ENCODE measurements at places on chromosomes 6 and 20. TPM values are rescaled to one million over a fixed set of nuclear protein-coding genes. Genes with fewer than 3 reads are reported as not detected.

DNA sequence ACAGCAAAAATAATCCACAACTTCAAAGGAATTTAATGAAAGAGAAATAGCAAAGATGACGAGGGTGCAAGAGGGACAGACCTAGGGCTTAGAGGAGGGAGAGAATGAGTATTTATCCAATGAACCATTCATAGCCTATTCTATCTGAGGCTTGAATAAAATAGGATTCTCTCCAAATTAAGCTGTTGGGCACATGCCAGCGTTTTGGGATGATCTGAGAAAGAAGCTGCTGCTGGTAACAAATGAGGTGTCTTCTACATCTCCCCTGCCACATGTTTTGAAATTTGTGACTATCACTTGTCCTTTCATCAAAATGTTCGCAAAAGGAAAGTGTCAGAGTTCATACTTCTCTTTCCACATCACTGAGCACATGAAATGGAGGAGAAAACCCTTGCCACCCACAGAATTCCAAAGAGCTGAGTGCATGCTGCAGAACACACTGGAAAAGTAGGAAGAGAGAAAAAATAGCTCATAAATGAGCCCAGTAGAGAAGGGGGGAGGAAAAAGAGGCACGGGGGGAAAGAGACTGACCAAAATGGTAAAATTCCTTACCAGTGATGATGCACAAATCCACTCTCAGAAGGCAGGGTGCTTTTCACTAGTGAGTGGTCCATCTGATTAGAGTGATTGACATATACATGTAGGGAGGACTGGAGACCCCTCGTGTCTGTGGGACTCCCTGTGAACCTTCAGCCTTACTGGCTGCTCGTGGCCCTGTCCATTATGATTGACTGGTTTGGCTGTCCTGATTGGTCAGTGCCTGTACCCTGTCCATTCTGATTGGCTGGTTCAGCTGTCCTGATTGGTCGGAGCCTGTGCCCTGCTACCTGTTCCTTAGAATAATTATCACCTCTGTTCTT, 180.5 kb downstream of the OGFRL1 start:
- no peaks in the 10 kb centered on the region for H3K36me3 ChIP-seq
- H3K4me1 ChIP-seq: peaks cover 4% of the 10 kb centered on the region
- H3K27ac ChIP-seq: no peak overlapping the region
- H3K27me3 ChIP-seq: no peaks in the 10 kb centered on the region
- no peak overlapping the region for H3K4me3 ChIP-seq
- no peak for DNase-seq

ENPP4 gene
- 21.9 TPM for total RNA-seq

SIRT5 gene
- total RNA-seq: 58.0 TPM

DNA sequence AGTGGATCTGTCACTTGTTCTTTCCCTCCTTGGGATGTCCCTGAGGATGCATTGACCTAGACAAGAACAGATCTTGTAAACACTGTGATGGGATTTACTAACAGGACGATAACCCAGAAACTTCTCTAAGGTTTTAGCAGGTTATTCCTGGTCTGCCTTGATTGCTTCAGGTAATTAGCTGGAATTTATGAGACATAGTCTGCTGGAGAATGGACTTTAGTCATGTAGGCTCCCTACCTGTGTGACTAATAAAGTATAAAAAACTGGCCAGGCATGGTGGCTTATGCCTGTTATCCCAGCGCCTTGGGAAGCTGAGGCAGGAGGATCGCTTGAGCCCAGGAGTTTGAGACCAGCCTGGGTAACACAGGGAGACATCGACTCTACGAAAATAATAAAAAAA, 96.1 kb downstream of the PAK5 start:
- no peaks in the 10 kb centered on the region for H3K36me3 ChIP-seq
- H3K27ac ChIP-seq: no peak overlapping the region
- no peak for DNase-seq
- H3K4me3 ChIP-seq: no peak overlapping the region

DNA sequence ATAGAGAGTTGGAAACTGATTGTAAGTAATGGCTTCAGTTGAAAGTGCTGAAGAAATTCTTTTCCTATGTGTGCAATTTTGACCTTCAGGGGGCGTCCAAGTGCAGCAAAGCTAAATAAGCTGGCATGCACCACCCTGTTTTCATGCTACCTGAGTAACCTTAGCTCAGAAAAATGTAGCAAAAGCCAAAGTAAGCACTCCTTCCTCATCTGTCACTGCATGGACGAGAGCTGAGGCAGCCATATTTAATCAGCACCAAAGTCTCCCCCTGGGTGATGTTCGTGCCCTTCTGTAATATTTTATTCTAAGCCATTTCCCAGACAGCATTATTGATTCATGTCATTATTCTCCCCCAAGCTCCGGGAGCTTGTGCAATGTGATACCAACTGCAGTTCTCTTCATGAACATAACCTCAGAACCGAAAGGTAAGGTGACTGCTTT, 123.1 kb downstream of the RPS12 start:
- H3K4me3 ChIP-seq: no peak overlapping the region
- no peaks in the 10 kb centered on the region for H3K36me3 ChIP-seq
- DNase-seq: no peak

DNA sequence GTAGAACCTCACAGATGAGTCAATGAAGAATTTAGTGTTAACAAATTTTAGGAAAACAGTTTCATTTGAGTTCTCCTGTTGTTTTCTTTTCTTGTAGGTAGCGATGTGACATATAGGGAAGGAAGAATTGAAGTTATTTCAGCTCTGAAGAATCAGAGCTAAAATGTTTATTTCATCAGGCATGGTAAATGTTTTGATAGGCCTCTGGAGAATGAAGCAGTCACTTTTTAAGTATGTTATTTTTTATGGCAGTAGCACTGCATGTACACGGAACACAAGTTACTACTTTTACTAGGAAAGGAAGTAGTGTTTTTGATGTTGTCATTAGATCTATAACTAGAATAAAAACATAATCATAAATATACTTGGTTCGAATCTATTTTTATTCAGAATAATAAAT, 1357.3 kb upstream of the CITED2 start:
- DNase-seq: no peak
- no peaks in the 10 kb centered on the region for H3K36me3 ChIP-seq
- no peak overlapping the region for H3K4me3 ChIP-seq

GRCh38 chr20:11124849-11125505, 451.2 kb upstream of the JAG1 start:
- no peaks in the 10 kb centered on the region for H3K36me3 ChIP-seq
- no peaks in the 10 kb centered on the region for H3K27me3 ChIP-seq

DNA sequence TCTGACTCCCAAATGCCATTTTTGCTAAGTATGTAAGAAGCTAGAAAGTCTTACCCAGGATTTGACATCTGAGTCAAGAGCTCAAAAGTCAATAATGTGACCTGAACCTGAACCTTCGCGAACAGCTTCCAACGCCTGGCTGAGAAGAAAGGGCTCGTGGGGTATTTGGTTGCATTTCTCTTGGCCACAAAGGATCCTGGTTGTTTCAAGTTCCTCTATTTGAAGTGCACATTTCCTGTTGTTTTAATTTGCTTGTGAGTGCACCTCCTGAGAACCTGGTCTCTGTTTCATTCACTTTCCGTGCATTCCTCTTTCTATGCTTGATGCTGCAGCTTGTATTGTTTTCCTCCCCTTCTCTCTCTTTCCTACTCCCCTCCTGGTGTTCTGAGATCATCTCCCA, 212.5 kb downstream of the FOXA2 start:
- H3K27me3 ChIP-seq: peaks cover 77% of the 10 kb centered on the region
- no peaks in the 10 kb centered on the region for H3K4me1 ChIP-seq
- H3K27ac ChIP-seq: no peak overlapping the region

DNA sequence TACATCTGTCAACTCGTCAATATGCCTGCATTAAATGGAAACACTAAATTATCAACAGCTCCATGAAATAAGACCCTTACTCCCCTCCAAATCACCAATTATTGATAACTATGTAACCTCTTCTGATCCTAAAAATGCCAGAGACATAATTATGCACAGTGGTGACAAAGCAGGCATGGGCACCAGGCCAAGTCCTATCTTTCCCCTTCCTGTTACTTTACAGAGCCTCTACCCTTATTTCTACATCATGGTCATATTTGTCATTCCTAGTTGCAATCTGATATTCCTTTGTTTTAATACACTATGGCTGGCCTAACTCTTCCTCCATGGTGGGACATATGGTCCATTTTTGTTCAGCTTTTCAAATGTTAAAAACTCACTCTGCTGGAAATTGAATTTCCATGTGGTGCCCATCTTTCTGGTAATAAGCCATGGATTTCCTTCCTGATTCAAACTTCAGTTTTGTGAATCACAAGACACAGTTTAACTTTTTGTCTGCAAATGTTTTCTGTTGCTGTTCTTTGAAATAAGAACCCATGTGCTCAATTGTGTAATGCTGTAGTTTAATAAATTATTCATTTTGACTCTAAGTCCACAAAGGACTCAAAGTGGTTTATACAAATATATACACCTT, 41.8 kb upstream of the ARFGEF2 start:
- no peak overlapping the region for H3K4me3 ChIP-seq
- H3K27ac ChIP-seq: no peak overlapping the region
- H3K4me1 ChIP-seq: peaks cover 4% of the 10 kb centered on the region
- no peaks in the 10 kb centered on the region for H3K36me3 ChIP-seq
- no peak for DNase-seq
- no peaks in the 10 kb centered on the region for H3K27me3 ChIP-seq

GRCh38 chr6:89023591-89024441, 56.7 kb upstream of the PNRC1 start:
- no peaks in the 10 kb centered on the region for H3K27me3 ChIP-seq
- peak overlapping the region; percentile 82 for H3K27ac ChIP-seq
- H3K36me3 ChIP-seq: no peaks in the 10 kb centered on the region
- no peak overlapping the region for H3K4me3 ChIP-seq

- H3K4me1 ChIP-seq: peaks cover 22% of the 10 kb centered on the region
- no peak overlapping the region for H3K27ac ChIP-seq
- no peak for DNase-seq
- H3K4me3 ChIP-seq: no peak overlapping the region
- no peaks in the 10 kb centered on the region for H3K36me3 ChIP-seq
These were observed 242.5 kb downstream of the PREX1 start for GRCh38 chr20:48585061-48585870.

GPX5 gene
- total RNA-seq: not detected

SLC22A16 gene
- total RNA-seq: not detected

DNA sequence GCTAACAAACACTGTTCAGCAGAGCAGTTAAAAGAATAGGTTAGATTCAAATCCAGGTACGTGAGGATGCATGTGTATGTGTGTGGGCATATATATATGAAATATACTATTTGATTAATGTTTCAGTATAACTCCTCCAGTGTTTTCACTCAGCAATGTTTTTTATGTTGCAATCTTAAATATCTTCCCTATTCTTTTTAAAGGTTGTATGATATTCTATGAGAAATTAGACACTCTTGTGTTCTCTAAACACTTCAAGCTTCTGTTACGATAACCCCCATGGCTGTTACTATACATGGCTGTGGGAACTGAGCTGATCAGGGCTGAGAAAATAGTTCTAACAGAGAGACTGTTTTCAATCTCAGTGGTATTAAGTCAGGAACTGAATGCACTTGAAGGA, 421.0 kb downstream of the CBLN4 start:
- no peak overlapping the region for H3K4me3 ChIP-seq
- H3K27me3 ChIP-seq: no peaks in the 10 kb centered on the region
- no peaks in the 10 kb centered on the region for H3K36me3 ChIP-seq
- no peak for DNase-seq

- peaks cover 34% of the 10 kb centered on the region for H3K36me3 ChIP-seq
- no peak overlapping the region for H3K4me3 ChIP-seq
- no peak for DNase-seq
These were observed 102.1 kb upstream of the TMEM181 start for GRCh38 chr6:158457616-158458278.

CYP39A1 gene
- 5.4 TPM for total RNA-seq

LTB gene
- 0.25 TPM for total RNA-seq

NANP gene
- 2.7 TPM for total RNA-seq

C6orf89 gene
- total RNA-seq: 76.4 TPM

DNA sequence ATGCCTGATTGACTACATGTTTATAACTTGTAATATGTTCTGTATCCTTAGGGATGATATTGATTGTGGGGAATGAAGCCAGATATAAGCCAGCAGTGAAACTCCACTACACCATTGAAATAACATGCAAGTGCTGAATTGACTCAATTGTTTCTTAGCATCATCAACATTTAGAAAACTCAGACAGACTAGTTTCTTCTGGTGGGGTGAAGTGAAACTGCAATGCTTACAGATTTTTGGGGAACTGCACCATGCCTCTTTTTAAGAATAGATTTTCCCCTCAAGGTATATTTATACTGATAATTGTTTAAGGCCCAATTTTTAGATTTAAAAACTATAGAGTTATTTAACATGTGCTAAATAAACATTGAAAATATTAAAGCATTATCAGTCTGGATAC, 1044.6 kb upstream of the EYS start:
- H3K4me1 ChIP-seq: no peaks in the 10 kb centered on the region
- no peaks in the 10 kb centered on the region for H3K27me3 ChIP-seq
- no peaks in the 10 kb centered on the region for H3K36me3 ChIP-seq
- no peak overlapping the region for H3K4me3 ChIP-seq
- no peak for DNase-seq

GRCh38 chr6:63764318-63764916, 128.8 kb downstream of the PHF3 start:
- no peaks in the 10 kb centered on the region for H3K4me1 ChIP-seq
- no peaks in the 10 kb centered on the region for H3K36me3 ChIP-seq
- H3K27ac ChIP-seq: no peak overlapping the region
- H3K4me3 ChIP-seq: no peak overlapping the region
- no peaks in the 10 kb centered on the region for H3K27me3 ChIP-seq

DNA sequence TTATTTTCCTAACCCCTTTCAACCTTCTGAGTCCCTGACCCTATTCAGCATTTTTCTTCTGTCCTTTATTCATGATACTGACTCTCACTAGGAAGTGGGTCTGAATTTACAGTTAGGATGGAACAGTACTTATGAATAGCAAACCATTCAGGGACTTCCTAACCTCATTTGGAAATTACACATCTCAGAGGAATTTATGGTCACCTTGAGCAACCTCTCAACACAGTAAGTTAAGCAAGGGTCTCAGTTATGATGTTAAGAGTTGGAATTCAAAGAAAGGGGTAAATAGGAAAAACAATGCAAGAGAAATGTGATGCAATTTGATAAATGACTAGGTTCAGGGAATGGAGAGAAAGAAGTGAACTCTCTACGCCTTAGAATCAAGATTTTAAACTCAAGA, 97.3 kb downstream of the GPR6 start:
- DNase-seq: no peak
- no peaks in the 10 kb centered on the region for H3K36me3 ChIP-seq
- H3K4me1 ChIP-seq: no peaks in the 10 kb centered on the region
- no peak overlapping the region for H3K27ac ChIP-seq
- no peaks in the 10 kb centered on the region for H3K27me3 ChIP-seq

All from left ventricle myocardium inferior (tissue), 1 donor.